ENCODE measurements at places on chromosomes 3 and 15.

- no peak for DNase-seq
Measured at GRCh38 chr15:98920091-98920880, 87.3 kb downstream of the PGPEP1L start.

GRCh38 chr3:64560791-64561190 lies 127.0 kb downstream of the ADAMTS9 start:
- no peak for DNase-seq

DNA sequence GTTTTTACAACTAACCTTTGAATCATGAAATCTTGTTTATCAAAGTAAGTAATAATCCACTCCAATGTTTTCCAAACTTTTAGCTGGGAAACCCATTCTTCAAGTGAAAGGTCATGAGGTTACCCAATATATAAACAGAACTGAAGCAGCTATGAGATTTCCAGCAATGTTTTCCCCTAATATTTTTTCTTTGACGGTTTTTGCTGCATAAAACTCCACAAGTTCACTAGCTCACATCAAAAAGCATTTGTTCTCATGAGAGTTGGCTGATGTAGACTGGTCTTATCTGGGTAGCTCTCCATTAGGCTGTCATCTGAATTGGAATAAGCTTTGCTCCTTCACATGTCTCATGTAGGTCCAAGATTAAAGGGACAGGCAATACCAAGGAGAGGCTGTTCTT lies 241.2 kb upstream of the LRRC3B start:
- DNase-seq: no peak

GRCh38 chr3:159186581-159186980 lies 384.7 kb downstream of the MFSD1 start:
- no peak for DNase-seq

- DNase-seq: peak; percentile 33
Measured at GRCh38 chr15:82530606-82531379, 9.5 kb downstream of the RPS17 start.

DNA sequence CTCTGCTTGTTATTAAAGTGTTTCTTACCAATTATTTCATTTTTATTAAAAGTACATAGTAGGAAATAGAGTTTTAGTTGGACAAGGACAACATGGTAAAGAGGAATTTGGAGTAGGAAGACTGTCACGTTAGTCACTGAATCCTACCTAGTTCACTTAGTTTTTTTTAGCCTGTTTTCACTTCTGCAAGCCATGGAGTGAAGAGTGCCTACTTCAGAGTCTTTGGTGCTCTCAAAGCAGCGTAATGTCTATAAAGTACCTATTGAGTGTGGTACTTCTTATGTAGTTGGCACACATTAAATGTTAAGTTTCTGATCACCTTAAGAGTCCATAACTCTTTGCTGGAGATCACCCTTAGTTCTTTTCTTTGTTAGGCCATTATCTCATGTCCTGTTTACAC lies 78.7 kb downstream of the LPP start:
- no peak for DNase-seq

DNA sequence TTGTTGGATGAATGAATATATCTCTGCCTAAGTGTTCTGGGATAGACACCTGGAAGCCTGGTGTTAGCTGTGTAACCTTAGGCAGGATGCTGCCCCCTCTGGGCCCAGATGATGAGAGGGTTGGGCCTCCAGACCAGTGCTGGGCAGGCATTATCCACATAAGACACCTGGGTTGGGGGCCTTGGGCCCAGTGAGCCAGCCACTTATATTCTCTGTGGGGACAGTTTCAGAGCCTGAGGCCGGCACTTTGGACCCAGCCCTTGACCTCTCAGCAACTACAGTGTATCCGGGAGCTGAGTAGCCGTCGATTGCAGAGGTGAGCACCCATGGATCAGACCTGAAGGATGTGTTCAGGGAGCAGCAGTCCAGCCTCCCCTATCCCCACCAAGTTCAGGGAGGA lies 2.2 kb downstream of the HEMK1 start:
- no peak for DNase-seq

- DNase-seq: no peak
Measured at GRCh38 chr3:127441764-127442163, 148.8 kb downstream of the TPRA1 start.

DNA sequence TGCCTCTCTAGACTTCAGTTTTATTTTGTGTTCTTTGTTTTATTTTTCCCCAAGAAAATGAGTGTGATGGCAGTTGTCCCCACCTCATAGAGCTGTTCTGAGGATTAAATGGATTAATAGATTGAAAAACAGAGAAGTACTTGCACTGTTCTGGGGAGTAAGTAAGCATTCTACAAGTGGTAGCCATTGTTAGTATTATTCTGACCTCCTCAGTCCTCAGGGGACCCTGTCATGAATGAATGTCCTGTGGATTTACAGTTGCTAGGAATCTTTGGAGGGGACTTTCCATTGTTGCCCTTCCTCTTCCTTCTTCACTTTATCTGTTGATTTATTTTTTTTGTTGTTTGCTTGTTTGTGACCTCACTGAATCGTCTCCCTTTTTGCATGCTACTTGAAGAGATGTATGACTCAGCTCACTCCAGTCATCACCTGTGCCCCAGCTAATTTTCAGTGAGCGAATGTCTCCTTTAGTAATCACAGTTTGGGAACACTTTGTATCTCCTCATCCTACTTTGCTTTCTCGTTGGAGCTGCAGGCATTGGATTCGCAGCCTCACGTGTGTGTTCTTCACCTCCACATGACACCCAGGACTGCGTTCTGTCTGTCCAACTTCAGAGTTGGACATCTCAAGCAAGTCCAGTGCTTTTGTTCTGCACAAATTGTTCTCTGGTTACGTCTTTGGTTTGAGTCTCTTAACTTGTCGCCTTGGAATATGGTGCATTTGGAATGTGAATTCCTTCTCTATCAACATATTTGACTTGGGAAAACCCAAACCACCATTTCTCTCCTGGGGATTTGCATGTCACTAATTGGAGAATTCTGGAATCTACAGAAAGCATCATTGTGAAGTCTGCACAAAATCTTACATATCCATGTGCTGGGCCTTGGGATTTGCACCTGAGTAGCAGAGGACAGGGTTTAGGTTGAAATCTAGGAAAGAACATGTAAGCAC lies 54.5 kb downstream of the LRTM1 start:
- DNase-seq: no peak

DNA sequence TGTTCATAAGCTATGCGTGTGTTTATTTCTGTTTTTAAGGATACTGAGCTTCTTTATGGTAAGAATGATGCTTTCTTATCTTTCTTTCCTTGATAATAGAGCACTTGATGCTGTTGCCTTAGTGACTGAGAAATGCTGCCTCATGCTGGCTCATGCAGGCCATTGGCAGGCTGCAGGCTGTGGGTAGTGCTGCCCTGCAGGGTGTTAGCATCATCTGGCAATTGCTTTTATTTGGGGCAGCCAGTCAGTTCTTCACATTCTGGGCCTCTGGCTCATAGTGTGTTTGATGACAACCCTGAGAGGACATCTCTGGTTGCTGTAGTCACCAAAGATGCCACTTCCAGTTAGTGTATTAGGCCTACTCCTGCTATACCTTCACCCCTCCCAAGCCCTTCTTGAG lies 66.2 kb upstream of the ONECUT1 start:
- no peak for DNase-seq

GRCh38 chr3:34150992-34151391 lies 352.6 kb downstream of the PDCD6IP start:
- DNase-seq: no peak

GRCh38 chr3:25397150-25397549 lies 30.9 kb upstream of the RARB start:
- DNase-seq: no peak

GRCh38 chr15:47932951-47933641 lies 187.7 kb upstream of the SLC24A5 start:
- no peak for DNase-seq

DNA sequence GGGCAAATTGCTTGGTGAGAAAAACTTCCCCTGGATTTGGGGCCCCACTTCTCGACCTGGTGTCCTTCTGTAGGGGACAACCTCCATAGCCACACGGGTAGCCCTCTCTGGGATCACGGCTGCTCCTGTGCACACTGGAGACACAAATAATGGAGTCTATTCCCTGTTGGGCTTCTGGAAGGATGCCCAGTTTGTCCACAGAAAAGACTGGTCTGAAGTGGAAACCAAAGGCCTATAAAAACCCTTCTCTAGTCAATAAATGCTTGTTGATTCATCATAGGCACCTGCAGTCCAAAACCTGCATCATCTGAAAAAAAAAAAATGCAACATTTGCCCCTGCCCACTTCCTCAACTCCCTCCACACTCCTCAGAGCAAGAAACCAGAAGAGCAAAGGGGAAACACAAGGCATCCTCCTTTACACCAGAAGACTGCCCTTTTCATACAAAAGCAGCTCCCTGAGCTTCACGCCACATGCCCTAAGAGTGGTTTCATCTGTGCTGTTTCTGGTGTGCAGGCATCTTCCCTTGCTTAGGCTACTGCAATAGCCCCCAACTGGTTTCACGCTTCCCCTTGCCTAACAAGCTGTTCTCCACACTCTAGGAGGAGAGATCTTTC lies 36.3 kb downstream of the SRGAP3 start:
- DNase-seq: no peak

GRCh38 chr3:38662544-38662943 lies 13.1 kb upstream of the SCN5A start:
- no peak for DNase-seq

DNA sequence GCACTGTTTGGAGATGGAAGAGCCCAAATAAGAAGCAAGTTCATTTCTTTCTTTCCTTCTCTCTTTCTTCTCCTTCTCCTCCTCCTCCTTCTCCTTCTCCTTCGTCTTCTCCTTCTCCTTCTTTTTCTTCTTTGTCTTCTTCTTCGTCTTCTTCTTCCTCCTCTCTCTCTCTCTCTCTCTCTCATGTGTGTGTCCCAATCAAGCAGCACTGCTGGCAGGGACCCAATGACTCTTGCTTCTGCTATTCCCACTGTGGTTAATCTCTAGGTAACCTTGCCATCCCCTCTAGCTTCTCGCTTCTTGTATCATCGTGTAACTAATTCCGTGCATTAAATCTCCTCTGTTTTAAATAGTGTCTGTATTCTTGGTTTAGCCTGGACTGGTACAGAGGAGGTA lies 26.1 kb upstream of the ZNF280D start:
- DNase-seq: no peak

DNA sequence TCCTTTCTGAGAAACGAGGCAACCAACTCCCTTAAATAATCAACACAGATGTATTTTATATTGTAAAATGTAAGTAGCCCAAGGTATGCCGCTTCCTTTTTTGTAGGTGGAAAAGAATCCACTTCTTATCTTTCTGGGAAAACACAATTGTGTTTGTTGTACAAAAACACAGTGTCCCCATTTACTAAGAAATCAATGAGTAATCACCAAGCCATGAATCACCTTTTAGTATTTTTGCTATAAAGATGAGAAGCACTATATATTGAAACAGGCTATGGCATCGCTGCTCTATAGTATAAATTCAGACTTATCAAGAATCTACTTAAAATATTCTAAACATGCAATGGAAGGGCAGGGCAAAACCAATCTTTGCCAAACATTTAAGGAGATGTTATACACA lies 104.0 kb downstream of the TNIK start:
- DNase-seq: no peak

- no peak for DNase-seq
Measured at GRCh38 chr15:68979816-68980215, 34.7 kb upstream of the NOX5 start.

- DNase-seq: no peak
Measured at GRCh38 chr15:76866716-76867321, 38.3 kb downstream of the SCAPER start.

GRCh38 chr15:62079594-62079993 lies 12.8 kb downstream of the C2CD4A start:
- no peak for DNase-seq

DNA sequence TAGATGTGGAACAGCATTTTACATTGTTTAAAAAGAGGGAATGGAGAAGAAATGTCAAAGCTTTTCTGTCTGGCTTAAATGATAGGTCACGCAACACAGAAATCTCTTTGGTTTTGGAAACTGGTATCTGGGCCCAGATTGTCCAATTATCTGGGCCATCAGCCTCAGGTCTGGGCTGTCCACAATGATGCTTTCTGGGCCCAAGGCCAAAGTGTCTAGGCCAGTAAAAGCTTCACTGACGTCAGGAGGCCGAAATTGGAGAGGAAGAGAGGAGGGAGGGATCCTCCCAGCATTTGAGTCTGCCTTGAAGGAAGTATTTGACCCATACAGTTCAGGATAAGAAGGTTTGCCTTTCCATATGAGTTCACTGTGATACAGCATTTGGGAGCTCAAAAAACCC lies 60.7 kb upstream of the ALDH1A3 start:
- DNase-seq: no peak

- no peak for DNase-seq
Measured at GRCh38 chr3:152226176-152226575, 42.6 kb upstream of the MBNL1 start.

GRCh38 chr3:10936686-10937085 lies 55.9 kb upstream of the SLC6A1 start:
- DNase-seq: no peak

DNA sequence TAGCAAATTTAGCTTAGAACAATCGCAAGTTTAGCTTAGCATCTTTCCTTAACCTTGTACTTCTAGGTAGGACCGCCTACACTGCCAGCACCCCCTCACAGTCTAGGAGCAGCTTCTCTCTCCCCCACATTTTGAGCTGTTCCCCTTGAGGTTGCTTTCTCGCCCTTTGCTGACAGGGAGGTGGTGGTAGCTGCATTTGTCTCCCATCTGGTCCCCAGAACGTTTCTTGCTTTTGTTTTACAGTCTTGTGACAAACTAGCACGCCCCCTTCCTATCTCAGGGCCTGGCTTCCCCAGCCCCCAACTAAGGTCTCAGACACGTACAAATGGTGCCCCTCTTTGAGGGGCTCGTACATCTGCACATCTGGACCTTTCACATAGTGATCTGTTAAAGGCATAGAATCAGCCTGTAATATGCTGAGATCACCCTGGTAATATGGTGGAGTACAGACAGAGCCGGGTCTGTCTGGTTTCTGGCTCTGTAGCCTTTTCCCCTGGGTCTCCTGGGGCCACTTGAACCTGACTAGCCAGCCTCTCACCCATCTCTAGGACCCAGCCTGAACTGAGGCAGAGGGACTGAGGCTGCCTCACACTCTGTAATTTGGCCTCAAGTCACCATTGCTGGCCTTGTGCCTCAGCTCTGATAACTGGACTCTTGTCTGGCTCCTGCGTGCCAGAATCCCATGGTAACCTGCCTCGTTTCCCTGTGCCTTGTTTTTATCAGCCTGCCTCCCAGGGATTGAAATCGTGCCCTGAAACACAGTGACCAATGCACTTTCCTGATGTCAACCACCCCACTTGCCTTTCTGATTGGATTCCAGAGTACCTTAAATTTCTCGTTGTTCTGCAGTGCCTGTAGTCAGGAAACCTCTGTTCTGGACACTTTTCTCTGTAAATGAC lies 27.7 kb downstream of the CRTC3 start:
- DNase-seq: no peak

- DNase-seq: no peak
Measured at GRCh38 chr3:177513815-177514610, 316.7 kb upstream of the TBL1XR1 start.

GRCh38 chr3:10272977-10273376 lies 19.8 kb downstream of the GHRL start:
- DNase-seq: no peak
